Tibial artery (tissue), 4 donors: ENCODE measurements at places on chromosomes 7 and 10.
A peak's percentile ranks its signal among the peaks of the same experiment; 100 is the strongest.

GRCh38 chr7:49778731-49779270 lies 5.4 kb downstream of the VWC2 start:
- DNase-seq, result no peak

DNA sequence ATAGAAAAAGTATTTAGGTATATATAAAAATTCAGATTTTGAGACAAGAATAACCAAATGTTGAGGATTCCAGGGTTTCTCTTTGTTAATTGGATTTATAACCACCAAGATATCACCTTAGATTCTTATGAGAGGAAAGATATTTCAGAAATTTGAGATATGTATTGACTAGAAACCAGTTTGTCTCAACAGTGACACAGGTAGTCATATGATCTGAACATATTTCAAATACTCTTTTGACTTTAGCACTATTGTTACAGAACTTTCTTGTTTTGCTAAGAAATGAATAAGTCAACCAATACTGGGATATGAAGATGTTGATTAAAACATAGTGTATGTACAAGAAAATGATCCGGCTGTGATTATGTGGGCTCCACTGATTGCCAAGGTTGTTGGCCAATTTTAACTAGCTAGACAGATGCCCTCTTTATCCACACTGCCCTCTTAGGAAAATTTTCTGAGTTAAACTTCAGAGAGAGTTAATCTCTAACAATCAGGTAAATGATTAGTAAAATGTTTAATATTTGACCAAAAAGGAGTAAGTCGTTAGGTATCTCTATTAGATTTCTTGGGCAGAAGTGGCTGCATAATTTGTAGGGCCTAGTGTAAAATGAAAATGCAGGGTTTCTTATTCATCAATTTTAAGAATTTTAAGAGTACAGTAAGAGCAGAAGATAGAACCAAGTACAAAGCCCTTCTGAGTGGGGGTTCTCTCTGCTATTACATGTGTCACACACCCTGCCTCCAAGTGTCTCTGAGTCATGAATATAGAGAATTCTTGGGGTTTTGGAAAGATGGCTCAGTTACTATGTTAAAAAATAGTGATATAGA lies 376.0 kb downstream of the TFEC start:
- no peak for DNase-seq

DNA sequence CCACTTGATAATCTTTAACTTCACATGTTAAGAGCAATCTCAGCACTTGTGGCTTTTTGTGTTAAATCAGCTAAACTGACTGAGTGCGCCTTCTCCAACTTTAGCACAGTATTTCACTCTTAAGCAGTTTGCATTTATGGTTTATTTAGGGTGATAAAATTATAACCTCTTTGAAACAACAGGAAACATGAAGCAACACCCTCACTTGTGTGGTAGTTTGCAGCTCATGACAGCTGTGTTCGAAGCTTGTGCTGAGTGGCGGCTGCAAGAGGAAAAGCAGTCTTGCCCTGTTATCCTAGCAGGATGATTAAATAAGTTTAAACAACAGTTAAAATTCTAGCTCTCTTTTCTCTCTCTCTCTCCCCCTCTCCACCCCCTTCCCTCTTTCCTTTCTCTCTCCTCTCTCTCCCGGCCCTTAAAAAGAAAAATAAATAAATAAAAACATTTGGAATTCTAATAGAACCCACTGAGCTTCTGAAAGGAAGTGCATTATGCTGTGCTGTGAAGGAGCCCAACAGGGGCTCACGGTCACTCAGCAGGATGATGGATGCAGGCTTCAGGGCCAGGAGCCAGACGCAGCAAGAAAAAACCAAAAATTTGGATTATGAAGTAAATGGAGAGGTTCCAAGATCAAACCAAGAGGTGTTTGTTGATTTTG lies 25.2 kb downstream of the OGDH start:
- DNase-seq, result no peak

DNA sequence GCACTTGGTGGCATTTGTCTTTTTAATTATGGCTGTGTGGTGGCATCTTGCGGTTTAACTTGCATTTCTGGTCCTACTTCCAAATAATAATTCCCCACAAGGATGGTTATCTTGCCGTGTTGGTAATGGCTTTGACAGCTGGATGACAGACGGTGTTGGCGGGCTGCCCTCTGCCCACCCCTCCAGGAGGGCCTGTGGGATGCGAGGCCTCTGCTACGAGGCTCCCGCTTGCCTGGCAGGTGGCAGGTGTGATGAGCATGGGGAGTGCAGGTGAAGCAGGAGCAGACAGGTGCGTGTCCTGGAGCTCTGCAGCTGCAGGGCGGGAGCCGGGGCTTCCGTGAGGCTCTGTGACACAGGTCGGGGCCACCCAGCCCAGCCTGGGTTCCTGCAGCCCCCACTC lies 11.8 kb downstream of the INPP5A start:
- peak; percentile 49 for DNase-seq

DNA sequence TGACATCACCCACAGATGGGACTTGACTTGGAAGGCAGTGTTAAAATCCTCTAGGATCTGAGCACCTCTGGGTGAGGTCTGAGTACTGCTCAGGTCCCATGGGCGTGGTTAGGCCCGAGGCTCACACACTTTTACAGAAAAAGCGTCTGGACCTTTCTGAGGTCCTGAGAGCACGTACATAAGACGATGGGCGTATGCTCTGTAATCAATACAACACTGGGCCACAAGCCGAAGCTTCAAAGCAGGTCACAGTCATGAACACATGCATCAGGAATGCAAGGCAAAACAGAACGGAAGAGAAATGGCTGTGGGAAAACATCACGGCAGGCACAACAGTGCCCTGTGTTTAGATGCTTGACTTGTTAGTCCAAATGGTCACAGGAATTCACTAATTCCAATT lies 112.2 kb downstream of the LARP4B start:
- no peak for DNase-seq

GRCh38 chr7:621572-622285 lies 102.1 kb upstream of the PDGFA start:
- DNase-seq, result no peak

DNA sequence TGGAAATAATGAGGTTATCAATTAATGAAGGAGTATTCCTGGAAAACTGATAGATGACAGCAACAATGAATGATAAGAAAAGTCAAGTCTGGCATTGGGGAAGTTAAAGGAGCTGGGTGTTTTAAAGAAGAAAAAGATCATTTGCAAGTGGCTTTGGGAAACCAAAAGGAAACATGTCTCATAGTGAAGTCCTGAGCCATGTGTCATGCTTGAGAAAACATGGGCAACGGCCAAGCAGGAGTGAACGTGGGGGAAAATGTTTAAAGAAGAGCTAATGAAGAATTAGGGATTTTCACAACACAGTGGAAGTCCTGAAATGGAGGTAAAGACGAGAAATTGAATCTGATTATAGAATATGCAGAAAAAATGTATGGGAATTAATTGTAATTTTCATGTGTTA lies 1383.2 kb upstream of the CELF2 start:
- DNase-seq, result no peak
